ENCODE measurements at places on chromosomes 4 and X. TPM values are rescaled to one million over a fixed set of nuclear protein-coding genes. Genes with fewer than 3 reads are reported as not detected.

DNA sequence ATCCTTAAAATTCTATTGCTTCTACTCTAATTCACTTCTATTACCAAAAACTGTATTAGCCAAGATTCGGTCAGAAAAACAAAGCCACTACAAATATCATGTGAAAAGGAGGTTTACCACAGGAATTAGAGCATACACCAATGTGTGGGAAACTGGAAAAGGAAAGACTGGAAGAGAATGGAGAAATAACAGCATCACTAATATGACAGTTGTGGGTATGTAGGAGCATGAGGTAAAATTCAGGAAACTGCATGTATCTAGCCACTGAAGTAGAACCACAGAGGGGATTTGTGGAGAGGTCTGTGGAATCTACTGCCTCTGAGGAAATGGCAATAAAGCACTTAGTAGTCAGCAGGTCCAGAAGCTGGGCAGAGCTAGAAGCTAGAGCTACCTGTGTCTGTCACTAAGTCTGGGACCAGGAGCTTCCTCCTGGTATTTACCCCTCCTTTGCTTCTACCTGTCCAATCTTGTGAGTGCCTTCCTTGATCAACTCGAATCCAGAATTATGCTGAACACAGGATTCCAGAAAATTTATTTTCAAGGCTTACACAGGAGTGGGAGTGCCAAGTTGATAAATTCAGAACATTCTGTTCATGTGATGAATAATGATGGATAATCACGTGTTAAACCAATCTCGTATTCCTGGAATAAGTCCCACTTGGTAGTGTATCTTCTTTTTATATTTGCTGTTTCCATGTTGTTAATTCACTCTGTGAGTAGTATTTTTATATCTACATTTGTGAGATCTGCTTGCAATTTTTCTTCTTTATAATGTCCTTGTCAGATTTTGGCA lies 52.6 kb downstream of the NAF1 start:
- no peak for DNase-seq

DNA sequence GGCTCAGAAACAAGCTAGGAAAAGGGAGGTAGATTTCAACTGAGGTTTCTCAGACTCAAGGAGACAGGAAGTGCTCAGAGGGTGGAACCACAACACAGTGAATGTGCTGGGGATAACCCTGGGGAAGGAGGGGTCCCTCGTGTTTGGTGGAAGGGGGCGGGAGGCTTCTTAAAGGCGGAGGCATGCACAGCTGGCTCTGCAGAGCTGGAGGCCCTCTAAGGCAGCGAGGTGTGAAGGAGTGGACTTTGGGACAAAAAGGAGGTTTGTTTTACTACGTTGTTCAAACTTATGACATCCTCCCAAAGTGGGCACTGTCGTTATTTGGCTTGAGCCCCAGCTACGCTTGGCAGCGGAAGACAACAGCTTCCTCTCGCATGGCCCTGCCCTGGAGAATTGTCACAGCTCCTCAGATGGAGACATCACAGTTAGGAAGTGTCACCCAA lies 21.7 kb upstream of the MTM1 start:
- DNase-seq = no peak

GRCh38 chr4:141021397-141022110 lies 111.7 kb downstream of the RNF150 start:
- DNase-seq = no peak

- DNase-seq = no peak
Observed at GRCh38 chrX:153305972-153306371, 15.6 kb downstream of the PNMA6F start.

- peak; percentile 50 for DNase-seq
Observed at GRCh38 chr4:24470666-24471485, 113.5 kb downstream of the DHX15 start.

DNA sequence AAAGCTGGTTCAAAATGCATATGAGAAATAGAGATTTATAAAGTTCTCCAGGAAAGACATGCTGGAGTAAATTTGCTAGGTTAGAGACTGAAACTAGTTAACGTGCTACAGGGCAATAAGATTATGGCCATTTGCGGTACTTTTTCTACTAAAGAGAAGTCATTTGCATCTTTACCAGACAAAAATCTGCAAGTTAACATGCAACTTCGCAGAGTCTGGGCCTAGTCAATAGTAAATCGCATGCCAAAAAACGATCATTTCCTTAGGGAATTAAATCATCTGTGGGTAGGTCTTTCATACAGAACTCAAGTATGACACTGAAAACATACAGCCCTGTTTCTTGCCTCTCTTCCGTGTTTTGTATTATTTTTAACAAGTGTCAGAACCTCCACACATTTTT lies 32.8 kb upstream of the REST start:
- no peak for DNase-seq

DNA sequence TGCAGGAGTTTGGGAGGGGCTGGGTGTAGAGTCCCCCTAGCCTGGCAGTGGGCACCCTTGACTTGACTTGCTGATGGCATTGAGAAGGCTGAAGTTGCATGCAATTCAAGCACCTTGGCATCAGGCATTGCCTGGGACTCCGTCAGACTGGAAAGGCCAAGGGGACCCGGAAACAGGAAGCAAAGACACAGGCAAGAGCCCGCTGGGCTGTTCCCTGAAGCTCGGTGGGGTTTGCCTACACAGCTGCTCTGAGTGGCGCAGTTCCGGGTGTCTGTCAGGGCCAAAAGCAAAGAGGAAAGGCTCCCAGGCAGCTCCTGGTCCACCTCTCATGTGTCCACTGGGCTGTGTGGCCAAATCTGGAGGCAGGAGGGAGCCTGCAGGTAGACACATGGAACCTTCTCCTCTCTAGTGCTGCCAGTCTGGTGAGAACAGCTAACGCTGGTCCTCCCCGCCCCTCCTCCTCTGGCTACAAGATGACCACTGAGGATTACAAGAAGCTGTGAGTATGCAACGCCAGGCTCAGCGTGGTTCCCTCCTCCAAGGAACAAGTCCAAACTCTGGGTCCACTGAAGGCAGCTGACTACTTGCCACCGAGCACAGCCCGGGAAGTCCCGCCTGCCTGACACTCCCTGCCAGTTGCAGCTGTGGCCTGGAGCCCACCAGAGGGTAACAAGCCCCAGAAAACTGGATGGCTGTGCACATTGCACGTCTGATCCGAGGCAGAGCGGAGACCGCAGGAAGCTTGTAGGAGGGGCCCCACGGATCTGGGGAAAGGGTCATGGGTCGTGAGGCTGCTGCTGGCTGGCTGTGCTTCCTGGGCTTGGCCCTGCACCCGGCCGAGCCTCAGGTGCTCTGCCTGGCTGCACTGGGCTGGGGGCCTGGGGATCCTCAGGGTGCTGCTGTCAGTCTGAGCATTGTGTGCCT lies 20.1 kb downstream of the ZNF185 start:
- DNase-seq = no peak

DNA sequence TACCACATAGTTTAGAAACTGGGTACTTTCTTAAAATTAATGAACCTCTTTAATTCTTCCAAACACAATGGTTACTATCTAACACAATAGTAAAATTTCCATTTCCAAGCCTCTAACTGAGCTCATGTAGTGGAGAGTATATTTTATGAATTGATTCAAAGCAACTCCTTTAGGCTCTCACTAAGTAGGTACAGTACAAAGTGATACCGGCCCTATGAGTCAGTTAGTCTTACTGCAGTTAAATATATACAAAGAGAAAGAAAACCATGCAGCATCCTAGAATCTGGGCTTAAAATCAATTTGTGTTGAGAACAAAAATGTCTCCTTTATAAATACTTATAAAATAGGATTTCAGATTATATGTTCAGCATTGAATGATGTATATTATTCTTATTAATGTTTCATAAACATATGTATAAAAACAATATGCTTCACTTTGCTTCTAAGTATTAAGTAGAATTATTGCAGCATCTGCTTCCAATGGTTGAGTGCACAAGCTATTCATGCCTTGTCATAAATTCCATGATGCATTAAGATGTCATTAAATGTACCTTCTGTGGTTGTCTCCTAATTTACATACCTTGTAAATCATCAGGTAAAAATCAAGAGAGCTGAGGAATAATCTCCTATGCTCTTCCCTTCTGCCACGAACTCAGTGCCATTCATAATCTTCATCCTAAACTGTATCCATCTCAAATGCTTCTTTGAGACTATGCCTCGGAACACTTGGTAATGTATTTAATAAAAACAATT lies 1037.8 kb downstream of the STPG2 start:
- no peak for DNase-seq

GRCh38 chrX:104565791-104566680 lies at the start of gene IL1RAPL2:
Gene IL1RAPL2 (plus strand): TSS chrX:104566199.
- no peak for DNase-seq

DNA sequence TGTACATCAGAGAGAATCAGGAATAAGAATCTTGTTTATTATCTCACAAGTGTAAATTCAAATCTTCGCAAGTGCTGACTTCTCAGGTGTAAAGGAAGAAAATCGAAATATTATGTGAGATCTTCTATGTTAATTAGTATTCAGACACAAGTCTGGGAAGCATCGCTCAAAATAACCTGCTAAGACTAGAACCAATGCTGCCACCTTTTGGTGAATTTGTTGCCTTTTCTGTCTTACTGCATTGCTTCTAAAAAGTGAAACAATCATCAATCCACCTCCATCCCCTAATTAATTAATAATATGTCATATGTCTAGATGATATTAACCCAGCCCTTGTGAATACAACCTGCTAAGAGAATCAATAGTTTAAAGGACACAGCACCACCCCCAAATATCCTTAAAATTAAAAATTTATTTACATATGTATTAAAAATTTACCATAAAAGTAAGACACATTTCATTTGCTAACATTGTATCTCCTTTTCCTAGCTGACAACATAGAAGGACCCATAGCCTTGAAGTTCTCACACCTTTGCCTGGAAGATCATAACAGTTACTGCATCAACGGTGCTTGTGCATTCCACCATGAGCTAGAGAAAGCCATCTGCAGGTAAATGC lies 3.5 kb downstream of the EPGN start:
- DNase-seq = peak; percentile 18

DNA sequence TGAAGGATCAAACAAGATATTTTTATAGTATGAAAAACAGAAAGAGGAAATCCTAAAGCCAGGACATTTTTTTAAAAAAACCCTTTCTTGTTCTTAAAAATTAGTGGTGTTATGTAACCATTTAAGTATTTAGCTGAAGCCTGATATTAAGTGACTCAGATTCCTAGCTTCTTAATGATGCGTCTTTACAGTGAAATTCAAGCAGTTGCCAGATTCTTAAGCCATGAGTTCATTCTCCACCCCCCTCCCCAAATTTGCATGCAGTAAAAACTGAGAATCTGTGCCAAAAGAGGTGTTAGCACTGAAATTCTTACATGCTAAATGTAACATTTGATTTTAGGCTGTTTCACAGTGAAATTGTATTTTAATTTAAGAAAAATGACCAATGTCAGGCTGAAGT lies 180.8 kb downstream of the RAPGEF2 start:
- DNase-seq = no peak

DNA sequence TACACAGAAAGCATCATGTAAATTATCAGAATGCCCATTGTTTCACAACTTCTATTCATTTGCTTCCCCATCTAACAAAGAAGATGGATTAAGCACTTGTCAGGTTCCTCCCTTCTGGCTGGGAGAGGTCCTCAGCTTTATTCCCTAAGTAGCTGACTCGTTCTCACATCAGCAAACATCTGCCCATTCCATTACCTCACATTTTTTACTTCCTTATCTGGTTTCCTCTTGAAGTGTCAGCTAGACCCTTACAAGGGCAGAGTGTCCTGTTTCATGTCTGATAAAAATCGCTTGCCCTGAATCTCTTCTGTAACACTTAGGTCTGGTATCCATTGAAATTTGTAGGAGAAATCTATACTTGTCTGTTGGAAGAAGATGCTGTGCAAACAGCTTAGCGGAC lies 34.7 kb downstream of the TMPRSS11A start:
- no peak for DNase-seq

DNA sequence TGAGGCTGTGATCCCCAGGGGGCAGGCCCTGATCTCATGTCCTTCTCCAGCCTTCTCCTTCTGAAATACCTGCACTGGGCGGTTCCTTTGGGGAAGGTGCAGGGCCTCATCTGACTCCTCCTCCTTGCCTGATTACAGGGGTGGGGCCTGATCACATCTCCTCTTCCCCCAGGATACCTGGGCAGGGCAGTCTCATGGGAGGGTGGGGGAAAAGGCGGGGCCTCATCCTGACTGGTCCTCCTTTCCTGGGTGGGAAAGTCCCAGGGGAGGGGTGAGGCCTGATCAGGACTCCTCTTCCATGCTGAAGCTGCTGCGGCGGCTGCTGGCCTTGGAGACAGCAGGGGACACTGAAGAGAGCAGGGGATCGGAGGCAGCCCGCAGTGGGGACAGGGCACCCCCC lies 13.3 kb downstream of the TFE3 start:
- DNase-seq = no peak

TBX22 gene
- polyA plus RNA-seq = 4.1 TPM

GYPE gene
- polyA plus RNA-seq = 2.9 TPM

SLC49A3 gene
- 4.1 TPM for polyA plus RNA-seq

CXCL8 gene
- 0.17 TPM for polyA plus RNA-seq

CCNA2 gene
- 36.0 TPM for polyA plus RNA-seq

MAGEA12 gene
- not detected for polyA plus RNA-seq

ARAP2 gene
- 7.7 TPM for polyA plus RNA-seq

AFM gene
- 13.4 TPM for polyA plus RNA-seq
